ENCODE measurements at places on chromosomes 16 and 17. TPM values are rescaled to one million over a fixed set of nuclear protein-coding genes. Genes with fewer than 3 reads are reported as not detected.

GRCh38 chr17:4219241-4219640 lies 44.5 kb downstream of the ANKFY1 start:
- DNase-seq, result no peak

DNA sequence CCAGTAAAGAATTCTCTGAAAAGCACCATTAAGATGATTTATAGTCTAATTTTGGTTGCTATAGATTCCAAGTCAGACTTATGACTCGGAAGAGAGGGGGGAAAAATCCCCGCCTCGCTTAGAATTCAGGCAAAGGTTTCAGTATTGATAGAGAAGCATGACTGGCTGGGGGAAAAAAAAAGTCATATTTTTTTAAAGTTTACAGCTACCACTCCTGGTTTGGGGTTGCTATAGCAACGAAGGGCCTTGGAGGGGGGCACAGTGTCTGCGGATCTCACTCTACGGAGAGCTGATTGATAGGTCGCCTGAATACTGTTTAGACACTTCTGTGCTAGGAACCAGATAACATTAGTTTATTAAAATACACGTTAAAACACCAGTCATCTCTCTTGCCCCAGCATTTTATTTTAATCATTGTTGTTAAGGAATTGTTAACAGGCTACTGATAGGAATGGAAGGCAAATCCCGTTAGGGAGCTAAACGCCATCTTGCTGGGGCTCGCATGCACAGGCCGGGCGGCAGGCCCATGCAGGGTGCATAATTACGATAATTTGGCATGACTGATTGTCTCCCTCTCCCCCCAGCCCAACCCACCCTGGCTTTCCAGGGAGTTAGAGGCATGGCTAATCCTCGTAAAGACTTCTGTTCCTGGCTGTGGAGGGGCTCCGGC lies 380.0 kb upstream of the XYLT1 start:
- DNase-seq, result no peak

GRCh38 chr17:81074875-81075274 lies 39.9 kb downstream of the BAIAP2 start:
- no peak for DNase-seq

DNA sequence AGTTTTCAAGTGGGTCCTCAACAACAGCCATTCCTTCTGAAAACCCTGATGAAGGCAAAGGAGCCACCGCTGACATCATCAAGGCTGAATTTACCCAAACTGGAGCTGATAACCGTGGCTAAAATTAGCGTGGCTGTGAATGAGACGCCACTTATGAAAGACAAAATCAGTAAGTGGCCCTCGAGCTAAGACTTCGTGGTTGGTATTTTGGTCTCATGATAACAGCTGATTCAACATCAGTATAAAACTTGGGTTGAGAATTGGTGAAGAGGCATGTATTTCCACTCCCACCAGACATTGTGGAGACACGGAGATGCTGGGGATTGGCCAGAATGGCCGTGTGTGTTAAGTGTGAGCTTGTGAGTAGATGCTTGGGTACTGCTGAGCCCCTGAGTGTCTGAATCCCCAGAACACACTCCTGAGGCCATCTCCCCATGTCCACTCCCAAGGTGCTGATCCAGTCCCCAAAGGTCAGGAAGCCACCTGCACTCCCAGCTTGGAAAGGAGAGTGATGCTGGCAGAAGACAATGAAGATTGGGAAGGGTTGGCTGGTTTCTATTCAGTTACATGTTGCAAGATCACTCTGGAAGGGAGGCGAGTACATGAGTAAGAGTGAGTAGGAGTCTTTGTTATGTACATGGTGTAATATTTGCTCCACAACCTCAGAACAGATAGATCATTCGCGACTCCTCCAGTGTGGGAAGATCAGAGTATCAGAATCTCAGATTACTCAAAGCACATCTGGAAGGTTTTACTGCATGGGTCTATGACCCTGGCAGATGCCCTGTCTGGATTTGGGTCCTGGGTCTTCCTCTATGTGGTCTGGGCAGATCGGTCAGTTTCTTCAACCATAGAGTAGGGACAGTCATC lies 207.7 kb downstream of the HS3ST3A1 start:
- no peak for DNase-seq

GRCh38 chr17:61317779-61318178 lies 81.9 kb upstream of the TBX2 start:
- DNase-seq, result no peak

DNA sequence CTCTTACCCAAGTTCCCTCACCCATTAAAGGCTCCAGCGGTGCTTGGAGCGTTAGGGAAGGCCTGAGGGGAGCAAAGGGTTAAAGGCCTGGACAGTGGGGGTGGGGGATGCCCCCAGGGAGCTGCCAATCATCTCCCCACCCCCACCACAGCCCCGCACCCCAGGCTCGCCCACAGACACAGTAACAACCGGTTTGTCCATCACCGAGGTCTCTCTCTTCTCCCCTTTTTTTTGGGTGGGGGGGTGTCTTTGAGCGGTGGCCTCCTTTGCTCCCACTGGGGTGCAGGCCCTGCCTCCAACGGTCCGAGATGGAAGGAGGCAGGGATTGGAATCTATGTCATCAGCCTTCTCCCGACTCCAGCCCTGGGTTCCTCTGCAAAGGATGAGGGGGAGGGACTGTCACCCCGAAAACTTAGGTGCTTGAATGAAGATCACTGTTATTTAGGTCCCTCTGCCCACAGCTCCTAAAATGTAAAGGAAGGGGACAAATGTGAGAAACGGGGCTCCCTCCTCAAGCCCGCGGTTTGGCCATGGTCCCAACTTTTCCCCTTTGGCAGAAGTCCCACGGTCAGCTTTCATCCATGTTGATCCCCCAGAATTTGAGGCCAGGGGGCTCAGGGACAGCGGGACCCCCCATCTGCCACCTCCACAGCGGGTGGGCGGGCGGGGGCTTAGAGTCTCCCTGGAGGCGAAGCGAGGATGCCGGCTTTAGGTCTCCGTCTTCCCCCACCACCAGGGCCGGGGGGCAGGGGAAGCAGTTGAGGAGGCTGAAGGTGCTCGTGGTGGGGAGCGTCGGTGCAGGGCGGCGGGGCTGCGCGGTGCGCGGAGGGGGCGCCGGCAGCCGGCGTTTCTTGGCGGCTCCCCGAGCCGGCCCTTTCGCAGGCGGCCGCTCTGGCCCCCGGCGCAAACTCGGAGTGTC lies 1.7 kb downstream of the EPOP start:
- no peak for DNase-seq

DNA sequence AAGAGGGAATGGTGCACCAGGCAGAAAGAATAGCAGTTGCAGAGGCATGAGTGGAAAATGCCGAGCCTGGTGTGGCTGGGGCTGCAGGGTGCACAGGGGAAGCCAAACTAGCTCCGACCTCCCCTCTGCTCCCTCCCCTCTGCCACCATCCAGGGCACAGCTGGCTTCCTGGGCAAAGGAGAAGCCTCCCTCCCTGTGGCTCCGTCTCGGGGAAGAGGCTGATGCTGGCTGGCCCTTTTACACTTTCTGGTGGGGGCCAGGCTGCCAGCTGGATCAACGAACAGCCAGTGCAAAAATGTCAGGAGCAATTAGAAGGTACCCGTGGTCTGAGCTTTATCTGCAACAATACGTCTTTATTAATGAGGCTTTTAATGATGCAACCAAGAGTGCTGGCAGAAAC lies 37.1 kb upstream of the KCNJ12 start:
- DNase-seq, result peak; percentile 83

DNA sequence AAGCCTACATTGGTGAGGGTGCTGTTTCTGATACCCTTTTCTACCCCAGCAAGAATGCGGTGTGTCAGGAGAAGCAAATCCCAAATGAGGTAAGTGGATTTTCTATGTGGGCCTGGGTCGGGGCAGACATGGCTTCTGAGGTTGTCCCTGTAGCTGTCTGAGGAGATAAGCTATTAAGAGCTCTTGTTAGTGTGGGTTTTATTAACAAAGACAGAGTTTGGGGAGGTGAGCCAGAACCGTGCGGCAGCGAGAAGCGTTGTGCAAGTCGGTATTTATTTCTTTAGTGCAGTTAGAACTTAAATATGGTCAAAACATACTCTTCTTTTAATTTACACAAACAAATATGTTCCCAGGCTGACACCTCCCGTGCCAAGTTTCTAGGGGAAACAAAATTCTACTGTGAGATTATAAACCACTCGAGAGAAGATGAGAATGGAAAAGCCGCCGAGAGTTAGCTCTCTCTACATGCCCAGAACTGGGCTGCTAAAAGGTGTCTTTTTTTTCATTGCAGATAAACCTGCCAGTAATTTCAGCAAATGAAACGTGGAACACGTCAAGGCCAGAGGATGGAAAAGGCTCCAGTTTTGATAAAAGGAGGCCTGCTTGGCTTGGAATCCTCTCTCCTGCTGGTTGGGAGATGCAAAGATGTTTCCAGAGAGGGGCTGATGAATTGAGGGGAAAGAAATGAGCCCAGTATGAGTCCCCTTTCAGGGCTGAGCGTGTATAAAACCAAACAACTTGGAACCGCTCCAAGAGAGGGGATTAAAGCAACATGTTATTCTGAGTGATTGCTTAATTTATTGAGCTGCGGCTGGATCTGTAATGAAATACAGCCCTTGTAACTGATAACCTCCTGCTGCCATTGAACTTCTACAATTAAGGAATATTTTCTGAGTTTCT lies 254.6 kb downstream of the MRTFB start:
- no peak for DNase-seq

- DNase-seq, result no peak
These were observed 12.0 kb upstream of the TNRC6A start for GRCh38 chr16:24717411-24717810.

GRCh38 chr17:40108970-40109824 lies 8.8 kb upstream of the NR1D1 start:
- DNase-seq, result no peak

GRCh38 chr17:76685846-76686245 lies 24.9 kb downstream of the MXRA7 start:
- no peak for DNase-seq

GRCh38 chr16:46801428-46802049 lies 29.4 kb downstream of the C16orf87 start:
- no peak for DNase-seq

- DNase-seq, result no peak
These were observed 5.7 kb upstream of the ATXN1L start for GRCh38 chr16:71840052-71840451.

GRCh38 chr17:51258756-51259563 lies 889 bp downstream of the MBTD1 start:
- DNase-seq, result no peak

GUCY2D gene
- total RNA-seq, result not detected

HNF1B gene
- not detected for total RNA-seq

RAMP2 gene
- total RNA-seq, result 58.2 TPM

SMIM22 gene
- total RNA-seq, result not detected

KRT17 gene
- total RNA-seq, result not detected

MT1M gene
- 367 TPM for total RNA-seq
